HFFc6 (cell line): ENCODE measurements at places on chromosomes 2 and 18.

GRCh38 chr18:31043709-31044108 lies 1.2 kb upstream of the DSC3 start:
- no peak for DNase-seq

DNA sequence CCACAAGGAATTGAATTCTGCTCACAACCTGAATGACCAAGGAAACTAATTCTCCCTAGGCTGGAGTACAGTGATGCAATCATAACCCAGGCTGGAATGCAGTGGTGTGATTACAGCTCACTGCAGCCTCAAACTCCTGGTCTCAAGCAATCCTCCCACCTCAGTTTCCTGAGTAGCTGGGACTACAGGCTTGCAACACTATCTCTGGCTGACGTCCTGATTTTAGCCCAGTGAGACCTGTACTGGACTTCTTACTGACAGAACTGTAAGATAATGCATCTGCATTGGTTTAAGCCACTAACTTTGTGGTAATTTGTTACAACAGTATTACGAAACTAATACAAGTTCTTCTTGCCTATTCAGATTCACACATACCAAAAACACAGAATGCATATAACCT lies 9.5 kb upstream of the KDSR start:
- no peak for DNase-seq

DNA sequence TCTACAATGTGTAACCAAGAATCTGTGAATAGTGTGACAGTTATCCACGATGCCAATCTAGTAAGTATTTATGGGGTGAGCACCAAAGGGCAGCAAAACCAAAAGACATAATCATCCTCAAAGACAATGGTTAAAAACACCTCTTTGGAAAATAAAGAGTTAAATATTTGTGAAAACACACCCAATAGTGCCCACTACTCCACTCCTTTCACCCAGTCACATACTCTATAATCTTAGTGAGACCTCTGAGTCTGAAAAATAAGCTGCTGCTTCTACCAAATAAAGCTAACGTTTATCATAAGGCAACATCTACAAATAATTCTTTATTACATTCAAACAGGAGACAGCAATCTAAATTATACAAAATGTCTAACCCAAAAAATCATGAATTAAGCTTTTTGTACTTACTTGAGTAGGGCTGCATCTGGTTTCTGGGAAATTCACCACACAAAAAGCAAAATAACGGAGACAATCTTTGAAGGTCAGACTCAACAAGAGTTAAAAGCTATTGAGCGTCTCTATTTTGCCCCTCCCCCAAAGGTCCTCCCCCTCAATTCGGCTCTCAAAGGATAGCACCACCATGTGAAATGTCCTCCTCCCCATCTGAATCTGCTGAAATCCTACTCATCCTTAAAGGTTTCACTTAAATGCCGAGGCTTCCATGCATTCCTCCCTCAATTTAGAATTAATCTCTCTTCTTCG lies 2.0 kb downstream of the RAPH1 start:
- no peak for DNase-seq

DNA sequence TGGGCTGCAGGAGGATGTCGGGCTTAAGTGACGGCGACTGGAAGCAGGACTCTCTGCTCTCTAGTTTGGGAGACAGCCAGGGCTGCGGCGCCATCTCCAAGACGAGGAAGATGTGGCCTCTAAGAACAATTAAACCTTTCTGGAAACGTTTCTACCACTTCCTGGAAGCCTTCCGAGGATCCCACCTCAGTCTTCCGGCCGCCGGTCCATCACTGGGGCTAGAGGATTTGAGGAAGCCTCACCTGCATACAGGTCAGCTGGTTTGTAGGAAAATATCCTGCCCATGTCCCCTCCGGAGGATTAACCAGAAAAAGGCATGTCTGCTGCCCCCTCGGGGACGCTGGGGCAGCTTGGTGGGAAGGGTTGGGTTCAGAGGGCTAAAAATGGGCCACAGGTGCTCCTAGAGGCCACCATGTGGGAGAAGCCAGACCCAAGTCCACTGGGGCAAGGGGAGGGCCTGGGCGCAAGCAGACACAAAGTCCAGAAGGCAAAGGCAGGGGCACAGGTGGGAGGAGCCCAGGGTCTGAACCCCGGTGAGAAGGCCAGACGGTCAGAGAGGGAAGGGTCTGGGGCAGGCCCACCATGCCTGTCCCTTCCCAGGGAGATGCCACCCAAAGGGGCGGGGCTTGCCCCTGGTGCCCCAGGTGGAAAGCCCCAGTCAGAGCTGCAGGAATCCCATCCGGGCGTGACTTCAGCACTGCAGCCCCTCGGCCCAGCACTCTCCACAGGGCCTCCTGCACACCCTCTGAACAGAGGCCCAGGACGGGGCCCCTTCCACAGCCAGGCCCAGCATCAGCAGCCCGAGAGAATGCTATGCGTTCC lies 82.2 kb upstream of the ID2 start:
- no peak for DNase-seq

- no peak for DNase-seq
Measured at GRCh38 chr18:48479531-48479930, 59.3 kb upstream of the CTIF start.

DNA sequence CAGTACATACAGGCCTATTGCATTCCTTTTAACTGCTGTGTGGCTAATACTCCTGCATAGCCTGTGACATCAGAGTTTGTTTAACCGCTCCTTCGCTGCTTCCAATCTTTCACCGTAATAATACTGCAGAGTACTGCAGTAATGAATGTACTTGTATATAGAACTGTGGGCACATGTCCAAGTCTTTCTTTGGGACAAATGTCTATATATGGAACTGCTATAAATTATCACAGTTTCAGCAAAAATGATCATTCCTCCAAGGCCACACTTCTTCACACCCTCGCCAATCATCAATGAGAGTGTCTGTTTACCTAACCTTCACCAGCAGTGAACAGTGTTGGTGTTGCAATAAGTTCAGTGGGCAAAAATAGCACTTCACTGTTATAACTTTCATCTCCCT lies 230.4 kb downstream of the SP3 start:
- DNase-seq, result no peak

DNA sequence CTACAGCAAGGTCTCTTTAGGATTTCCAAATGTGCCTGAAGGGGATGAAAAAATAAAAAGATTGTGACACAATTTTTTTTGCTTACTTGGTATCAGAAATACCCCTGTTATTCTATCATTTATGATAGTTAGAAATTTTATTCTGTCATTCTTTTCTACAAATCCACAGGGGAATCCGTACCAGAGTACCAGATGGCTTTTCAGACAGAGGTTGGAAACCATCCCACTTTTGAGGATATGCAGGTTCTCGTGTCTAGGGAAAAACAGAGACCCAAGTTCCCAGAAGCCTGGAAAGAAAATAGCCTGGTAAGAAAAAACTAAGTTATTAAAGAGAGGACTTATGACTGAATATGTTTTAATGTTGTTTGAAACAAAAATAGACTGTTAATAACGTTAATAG lies 92.6 kb upstream of the FAM117B start:
- DNase-seq, result no peak

DNA sequence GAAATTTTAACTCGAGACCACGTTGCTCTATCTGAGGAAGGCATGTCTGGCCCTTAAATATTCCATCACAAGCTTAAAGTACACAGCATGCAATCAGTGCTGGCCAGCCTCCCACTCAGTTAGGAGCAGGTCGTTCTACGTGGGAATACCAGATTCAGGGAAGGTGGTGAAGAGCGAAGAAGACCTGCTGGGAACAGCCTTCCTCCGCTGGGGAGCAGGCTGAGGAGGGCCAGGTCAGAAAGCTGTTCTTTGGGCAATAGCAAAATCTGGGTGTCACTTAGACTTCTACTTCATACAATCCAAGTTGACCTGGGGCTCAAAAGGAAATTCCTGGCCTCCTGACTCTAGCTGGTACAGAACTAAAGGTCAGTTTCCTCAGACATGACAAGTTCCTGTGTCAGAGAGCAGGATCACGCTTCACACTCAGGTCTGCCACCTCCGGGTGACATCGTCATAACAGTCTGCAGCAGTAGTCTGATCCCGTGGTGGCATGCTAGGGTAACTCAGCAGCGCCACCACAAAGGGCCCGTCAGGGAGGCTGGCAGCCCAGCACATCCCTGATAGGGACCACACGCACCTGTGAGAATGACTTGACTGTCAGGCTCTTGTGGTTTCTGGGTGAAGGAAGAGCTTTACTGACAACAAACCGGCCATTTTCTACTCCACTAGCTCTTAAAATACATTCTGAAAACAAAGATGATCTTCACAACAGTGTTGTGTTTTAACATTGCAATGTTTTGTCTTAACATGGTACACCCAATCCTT lies 35.2 kb upstream of the NAPG start:
- DNase-seq, result no peak

DNA sequence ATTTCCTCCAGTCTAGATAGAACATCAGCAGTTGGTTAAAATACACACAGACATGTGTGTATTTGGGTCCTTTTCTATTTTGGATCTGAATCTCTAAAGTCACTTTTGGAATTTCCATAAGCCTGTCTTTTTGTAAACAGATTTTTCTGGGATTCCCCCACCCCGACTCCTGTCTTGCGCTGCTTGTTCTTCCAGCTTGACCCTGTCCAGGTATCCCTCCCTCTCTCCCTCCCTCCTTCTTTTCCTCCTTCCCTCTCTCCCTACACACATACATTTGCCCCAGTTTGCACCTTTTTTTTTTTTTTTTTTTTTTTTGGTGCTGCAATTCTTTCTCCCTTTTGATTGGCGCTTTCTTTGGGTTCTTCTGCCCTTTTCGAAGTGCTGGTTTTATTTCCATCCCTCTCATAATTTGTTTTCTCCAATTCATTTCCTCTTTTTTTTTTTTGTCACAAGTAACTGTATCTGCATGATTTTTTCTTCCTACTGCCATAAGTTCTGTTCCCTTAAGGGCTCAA lies 114.8 kb upstream of the SERTAD2 start:
- DNase-seq, result no peak

GRCh38 chr18:74303936-74304335 lies 11.7 kb upstream of the C18orf63 start:
- peak; percentile 67 for DNase-seq

GRCh38 chr2:149773006-149773405 lies 185.4 kb upstream of the MMADHC start:
- DNase-seq, result no peak
